PC-9 (cell line): ENCODE measurements at places on chromosomes 2 and 18.

- DNase-seq: no peak
These were observed 301.6 kb downstream of the STK39 start for GRCh38 chr2:167945660-167946368.

GRCh38 chr2:60934165-60934722, 52.9 kb downstream of the REL start:
- no peak for DNase-seq

GRCh38 chr2:28250006-28250405, 142.7 kb upstream of the FOSL2 start:
- peak; percentile 85 for DNase-seq

GRCh38 chr2:205659922-205660321, 22.4 kb upstream of the NRP2 start:
- DNase-seq: no peak

DNA sequence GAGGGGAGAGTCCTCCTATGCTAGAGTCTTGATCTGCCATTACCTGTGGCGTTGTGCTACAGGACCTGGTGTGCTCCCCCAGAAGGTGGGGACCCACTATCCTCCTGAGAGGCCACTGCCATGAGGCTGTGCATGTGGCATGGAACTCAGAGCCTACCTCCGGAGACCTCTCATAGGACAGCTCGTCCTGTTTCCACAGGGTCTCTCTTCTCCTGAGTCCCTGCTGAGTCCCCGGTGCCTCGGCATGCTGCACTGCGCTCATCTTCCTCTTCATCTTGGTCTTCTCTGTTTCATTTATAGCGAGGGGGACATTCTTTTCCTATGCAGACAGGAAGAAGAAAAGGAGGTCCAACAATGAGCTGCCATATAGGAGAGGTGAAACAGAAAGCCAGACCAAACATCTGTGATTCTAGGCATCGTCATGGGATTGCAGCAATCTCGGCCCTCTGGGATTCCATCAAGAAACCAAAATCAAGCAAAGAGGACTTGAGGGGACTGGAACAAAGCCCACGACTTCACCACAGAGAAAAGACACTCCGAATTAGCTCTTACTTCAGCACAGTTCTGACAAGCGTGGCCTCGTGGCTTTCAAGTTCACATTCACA, 83.7 kb downstream of the KCNF1 start:
- DNase-seq: no peak

- DNase-seq: no peak
These were observed 65.3 kb upstream of the FOXI3 start for GRCh38 chr2:88517759-88518201.

DNA sequence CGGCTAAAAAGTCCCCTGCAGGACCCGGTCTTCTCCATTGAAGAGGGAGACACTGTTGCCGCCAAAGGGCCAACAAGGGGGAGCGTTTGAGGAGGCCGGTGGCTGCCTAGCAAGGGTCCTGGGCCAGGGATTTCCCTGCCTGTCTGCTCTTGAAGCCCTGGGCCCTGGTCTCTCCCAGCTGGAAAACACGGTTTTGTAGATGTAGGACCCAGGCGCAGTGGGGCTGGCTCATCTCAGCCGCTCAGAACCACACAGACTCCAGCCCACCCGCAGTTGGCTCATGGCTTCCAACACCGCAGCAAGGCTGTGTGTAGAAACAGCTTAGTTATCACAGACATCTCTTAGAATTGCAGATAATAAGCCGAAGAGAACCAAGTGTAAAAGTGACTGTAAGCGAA, 57.1 kb upstream of the TWIST2 start:
- DNase-seq: no peak

DNA sequence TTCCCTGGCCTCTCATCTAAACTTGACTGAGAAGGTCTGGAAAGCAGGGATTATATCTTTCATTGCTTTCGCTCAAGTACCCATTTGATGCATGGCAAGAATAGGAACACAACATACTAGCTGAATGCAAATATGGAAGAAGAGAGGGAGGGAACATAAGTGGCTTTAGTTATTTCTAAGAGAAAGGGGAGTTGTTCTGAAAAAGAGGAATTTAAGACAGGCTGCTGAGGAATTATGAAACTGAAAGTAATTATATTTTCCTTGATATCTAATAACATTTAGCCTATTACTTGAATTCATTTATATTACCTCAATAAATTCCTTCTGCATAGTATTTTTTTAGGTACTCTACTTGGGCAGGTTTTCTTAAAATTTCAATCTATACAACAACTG, 105.8 kb upstream of the TTN start:
- DNase-seq: no peak

GRCh38 chr2:134842930-134843490, 4.6 kb downstream of the ACMSD start:
- peak; percentile 33 for DNase-seq

GRCh38 chr2:117127680-117128079, 686.8 kb upstream of the DDX18 start:
- no peak for DNase-seq

GRCh38 chr2:198973785-198974184, 484.0 kb downstream of the SATB2 start:
- no peak for DNase-seq

- DNase-seq: no peak
These were observed 426.0 kb downstream of the MBD2 start for GRCh38 chr18:53798516-53798915.

GRCh38 chr2:216636551-216637450, 3.6 kb downstream of the IGFBP2 start:
- DNase-seq: peak; percentile 66

- DNase-seq: peak; percentile 73
These were observed 16.0 kb downstream of the EPG5 start for GRCh38 chr18:45951016-45951714.

GRCh38 chr2:203451689-203452088, 83.4 kb downstream of the RAPH1 start:
- DNase-seq: no peak

DNA sequence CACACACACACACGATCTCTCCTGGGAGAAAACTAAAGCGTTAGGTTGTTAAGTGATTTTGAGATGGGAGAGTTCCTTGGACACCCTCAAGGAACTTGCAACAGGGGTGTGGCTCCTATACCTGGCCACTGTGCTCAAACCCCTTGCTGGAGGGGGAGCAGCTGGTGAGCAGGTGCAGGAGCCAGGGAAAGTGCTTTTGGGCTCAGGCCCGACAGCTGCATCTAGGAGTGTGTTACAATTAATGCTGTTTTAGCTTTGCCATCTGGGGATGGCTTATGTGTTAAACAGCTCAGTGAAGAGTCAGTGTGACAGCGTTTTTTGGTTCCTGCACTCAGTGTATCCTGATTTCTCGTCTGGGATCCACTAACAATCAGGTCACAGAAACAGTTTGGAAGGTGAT, 510.8 kb downstream of the TRIB2 start:
- DNase-seq: no peak

DNA sequence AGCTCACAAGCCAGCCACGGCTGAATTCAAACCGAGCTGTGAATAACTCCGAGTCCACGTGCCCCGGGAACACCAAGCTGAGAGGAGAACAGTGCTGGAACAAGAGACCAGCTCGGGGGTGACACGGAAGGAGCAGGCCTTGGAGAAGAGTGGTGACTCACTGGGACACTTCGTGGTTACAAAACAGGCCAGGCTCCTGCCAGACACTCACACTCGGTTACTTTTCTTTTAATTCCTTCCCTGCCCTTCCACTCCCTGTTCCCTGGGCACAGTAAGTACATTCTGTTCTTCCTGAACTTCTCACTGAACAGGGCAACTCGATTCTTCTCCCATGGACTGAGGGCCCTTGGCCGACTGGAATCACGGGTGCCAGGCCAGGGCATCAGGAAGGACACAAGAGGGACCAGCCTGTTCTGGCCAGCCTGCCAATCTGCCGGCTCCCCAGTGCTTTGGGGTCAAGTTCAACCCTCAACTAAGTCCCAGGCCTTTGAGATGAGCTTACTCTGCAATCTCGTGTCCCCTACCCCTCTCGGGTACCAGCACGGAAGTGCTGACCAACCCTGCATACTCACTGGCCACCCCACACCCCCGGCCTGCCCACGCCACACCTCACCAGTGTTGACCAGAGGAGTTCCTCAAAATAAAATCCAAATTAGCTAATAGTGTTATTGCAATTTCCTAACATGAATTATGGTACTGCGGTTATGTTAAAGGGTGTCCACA, 87.5 kb downstream of the TFCP2L1 start:
- DNase-seq: peak; percentile 93

GRCh38 chr18:78973357-78974083, 6.1 kb upstream of the SALL3 start:
- DNase-seq: no peak

GRCh38 chr2:226478109-226478809, 321.4 kb downstream of the IRS1 start:
- peak; percentile 77 for DNase-seq

GRCh38 chr2:215311625-215312396, at the start of gene ATIC:
Gene ATIC, plus strand, starts transcription at chr2:215312059. Its CDS starts 84 bp downstream, at chr2:215312143.
- peak; percentile 94 for DNase-seq

DNA sequence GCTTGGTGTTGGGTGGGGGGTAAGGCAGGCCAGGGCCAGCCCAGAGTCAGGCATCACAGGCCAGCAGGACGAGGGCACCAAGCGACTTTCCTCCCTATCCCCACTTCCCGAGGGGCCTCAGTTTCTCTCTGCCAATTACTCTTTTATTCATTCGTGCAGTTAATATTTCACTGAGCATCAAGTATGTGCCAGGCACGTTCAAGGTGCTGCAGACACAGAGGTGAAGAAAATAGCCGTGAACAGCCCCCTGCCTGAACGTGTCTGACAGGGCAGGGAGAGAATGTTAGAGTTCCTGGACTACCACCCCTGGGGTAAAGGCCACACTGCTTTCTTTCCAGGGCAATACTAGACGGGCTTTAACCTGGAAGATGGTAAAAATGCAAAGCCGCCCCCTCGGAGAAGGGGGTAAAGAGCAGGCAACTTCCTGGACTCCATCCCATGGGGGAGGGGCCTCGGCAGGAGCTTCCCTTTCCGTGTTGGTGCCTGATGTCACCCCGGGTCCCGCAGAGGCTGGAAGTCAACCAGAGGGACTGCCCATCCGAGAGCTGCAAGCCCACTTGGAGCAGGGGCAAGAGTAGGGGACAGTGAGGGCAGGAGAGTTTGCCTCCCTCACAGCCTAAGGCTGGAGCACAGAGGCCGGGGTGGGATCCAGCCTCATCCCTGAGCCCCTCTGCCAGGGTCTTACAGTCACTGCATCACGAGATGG, 47.1 kb downstream of the CENPO start:
- no peak for DNase-seq

GRCh38 chr2:173149491-173149890, 73.8 kb downstream of the MAP3K20 start:
- no peak for DNase-seq

GRCh38 chr2:239327536-239328350, 73.1 kb downstream of the HDAC4 start:
- no peak for DNase-seq

DNA sequence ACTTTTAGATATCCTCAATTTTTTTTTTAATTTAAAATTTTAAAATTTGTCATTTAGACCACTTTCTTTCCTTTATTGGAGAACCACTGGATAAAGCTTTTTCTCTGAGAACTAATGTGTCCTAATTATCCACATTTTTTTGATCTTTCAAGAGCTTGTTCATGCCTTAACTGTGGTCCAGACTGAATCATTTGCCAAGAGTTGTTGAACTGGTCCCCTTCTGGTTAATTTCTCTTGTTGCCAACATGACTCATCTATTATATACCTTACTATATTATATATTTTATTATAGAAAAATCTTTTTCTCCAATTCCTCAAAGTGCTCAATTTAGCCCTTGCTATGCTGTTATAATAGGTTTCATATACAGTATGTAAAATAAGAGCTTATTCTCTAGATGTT, 53.1 kb upstream of the TMEM87B start:
- no peak for DNase-seq

- DNase-seq: no peak
These were observed 2.9 kb downstream of the DSG3 start for GRCh38 chr18:31450409-31450808.

DNA sequence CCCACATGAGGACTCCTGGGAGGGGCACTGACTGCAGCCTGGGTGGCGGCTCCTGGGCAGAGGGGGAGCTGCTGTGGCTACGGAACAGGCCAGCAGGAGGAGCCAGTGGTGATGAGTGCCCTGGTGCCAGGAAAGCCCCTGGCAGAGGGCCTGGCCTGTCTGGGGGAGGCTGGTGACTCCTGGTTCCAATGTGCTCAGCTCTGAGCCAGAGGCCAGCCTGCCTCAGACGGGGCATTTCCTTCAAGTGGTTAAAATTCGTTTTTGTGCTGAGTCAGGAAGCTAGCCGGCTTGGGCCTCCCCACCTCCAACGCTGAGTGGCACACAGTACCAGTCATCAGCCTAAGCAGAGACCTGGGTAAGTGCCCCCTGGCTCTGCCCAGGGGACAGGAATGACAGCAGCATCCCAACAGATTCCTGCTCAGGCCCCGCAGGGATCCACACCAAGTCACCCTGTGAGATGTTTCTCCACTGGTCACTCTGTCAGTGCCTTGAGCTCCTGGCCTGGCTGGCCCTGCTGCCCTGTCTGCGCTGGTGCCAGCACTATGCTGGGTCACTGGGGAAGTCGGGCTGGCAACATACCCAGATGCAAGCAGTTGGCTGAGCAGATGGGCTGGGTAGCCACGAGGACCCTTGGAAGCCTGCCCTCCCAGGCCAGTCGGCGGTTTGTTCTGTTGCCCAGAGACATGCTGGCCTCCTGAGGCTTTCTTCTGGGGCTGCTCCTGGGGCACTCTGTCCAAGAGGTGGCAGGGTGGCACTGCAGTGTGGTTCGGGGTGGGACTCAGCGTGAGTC, 7.1 kb upstream of the KLF11 start:
- DNase-seq: peak; percentile 40

DNA sequence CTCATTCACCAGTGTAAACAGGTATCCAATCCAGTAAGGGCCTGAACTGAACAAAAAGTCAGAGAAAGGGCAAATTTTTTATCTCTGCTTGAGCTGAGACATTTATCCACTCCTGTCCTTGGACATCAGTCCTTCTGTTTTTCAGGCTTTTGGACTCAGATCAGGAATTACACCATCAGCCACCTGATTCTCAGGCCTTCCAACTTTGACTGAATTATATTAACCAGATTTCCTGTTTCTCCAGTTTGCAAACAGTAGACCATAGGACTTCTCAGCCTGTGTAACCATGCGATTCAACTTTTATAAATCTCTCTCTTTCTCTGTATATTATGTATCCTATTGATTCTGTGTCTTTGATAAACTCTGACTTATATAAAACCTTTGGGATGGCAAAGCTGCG, 289.3 kb upstream of the CDH2 start:
- no peak for DNase-seq

DNA sequence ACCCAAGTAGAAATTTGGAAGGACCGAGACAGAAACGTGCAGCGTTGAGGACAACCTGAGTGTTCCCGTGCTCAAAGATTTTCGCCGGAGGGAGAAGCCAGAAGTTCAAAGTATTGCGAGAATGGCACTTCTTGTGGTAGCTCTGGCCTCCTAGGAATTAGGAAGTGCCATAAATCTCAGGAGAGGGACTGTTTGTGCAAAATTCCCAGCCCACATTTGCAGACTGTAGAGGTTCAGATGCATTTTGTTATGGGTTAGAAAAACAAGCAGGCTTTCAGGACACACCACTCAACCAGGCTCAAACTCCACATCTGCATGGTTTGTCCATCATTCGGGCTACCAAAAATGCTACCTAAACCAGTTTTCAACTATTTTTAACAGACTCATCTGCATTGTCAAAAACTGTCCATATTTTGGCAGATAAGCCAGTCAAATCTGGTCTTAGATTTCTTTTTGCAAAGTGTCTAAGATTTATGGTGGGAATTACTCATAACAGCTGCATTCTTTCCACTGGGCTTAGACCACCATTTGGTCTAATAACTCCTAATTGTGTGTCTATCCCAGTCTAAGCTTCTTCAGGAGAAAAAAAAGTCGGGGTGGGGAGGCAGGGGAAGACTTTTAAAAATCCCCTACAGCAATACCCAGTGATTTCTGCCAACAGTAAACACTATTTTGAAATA, 422.9 kb downstream of the ARHGAP15 start:
- DNase-seq: no peak

GRCh38 chr2:240250985-240251847, 110.8 kb upstream of the OTOS start:
- peak; percentile 92 for DNase-seq
